ENCODE measurements at places on chromosomes 2 and 18.

DNA sequence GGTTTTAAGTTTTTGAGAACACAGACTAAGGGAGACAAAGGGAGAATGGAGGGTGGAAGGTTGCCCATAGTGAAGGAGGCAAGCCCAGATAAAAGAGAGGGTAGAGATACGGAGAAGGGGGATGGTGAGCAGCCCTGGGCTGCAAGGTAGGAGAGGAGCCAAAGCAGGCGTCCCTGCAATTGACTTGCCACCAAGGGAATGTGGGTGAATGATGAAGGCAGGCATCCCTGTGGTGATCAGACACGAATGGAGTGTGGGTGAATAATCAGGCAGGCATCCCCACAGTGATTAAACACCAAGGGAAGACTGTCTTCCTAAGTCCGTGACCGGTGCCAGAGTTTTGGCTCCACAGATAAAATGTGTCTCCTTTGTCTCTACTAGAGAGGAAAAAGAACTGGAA lies 16.5 kb upstream of the ALPK2 start:
- DNase-seq, result no peak

DNA sequence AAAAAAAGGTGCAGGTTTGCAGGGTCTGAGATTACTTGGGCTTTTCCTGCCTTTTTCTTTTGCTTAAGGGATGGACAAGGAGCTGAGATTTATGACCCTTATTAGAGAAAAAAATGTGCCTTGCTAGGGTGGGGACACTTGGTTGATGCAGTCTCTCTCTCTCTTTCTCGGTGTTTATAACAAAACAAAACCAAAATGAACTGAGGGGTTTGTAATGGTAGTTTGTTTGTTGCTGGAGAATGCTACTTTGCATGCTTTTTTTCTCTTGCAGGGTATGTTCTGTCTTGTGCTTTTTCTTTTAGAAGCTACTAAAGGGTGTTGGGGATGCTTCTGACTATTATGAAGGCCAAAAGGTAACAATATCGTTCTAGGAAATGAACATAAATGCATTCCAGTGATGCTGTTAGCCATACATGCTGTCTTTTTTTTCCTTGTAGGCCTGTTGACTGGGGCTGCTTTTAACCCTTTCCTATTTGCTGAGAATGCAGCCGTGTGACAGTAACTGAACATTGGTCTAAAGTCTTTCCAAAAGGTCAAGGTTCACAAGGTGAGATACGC lies 435 bp downstream of the ZNF532 start:
- DNase-seq, result no peak

DNA sequence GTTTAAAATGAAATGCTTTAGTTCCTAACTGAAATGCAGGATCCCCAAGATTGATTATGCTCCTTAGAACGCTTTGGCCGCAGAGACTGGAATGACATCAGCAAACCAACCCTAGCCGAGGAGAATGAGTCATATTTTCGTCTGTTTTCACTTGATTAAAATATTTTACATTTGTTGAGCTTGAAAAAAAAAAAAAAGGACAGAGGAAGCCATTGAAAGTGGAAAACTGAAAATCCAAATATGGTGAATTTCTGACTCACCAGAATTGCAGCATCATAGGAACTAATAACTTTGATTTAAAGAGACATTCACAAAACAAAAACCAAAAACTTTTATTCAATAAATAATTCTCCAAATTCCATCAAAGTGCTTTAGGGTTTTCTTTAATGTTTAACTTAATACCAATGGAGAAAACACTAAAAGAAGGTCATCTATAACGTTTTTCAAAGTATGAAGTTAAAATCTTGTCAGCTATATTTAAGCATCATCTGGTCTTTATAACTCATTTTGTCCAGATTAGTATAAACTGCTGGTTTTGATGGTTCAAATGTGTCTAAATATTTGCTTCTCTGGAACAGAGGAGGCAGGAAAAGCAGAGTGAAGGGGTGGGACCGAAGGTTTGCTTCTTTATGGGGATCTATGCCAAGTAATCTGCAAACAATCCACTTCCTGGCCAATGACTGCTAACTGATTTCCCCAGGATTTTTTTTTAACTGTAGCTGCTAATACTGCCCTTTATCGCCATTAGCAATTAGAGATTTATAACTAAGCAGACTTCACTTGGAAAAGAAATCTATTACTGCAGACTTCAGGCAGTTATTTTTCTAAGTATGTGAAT lies 30.9 kb upstream of the COL5A2 start:
- no peak for DNase-seq

- no peak for DNase-seq
Observed at GRCh38 chr2:230660294-230661060, 52.2 kb upstream of the CAB39 start.

GRCh38 chr2:36361396-36361795 lies 5.8 kb downstream of the CRIM1 start:
- no peak for DNase-seq

- no peak for DNase-seq
Observed at GRCh38 chr2:237452861-237453260, 34.2 kb upstream of the MLPH start.

DNA sequence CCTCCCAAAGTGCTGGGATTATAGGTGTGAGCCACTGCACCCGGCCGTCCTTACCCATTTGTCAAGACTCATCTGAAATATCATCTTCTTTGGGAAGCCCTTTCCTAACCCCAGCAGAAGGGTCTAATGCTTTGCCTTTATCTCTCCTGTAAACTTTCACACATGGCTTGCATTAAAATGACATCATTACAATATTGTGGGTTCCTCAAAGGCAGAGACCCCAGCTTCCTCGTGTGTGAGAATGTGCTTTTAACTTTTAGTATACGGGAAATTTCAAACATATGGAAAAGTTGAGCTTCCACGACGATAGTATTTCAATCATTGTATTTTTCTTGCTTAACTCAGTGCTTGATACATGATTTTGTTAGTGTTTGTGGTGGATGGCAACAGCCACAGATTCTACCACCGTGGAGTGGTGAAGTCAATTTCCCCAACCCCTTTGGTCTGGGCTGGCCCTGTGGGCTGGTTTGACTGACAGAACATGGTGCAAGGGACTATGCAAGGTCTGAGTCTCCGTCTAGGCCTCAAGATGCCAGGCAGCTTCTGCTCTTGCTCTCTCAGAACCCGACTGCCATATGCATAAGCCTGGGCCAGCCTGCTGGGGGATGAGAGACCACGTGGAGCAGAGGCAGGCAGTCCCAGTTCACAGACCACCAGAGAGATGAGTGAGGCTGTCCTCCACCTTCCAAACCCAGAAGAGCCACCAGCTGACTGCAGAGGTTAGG lies 39.9 kb downstream of the NGEF start:
- DNase-seq, result no peak

DNA sequence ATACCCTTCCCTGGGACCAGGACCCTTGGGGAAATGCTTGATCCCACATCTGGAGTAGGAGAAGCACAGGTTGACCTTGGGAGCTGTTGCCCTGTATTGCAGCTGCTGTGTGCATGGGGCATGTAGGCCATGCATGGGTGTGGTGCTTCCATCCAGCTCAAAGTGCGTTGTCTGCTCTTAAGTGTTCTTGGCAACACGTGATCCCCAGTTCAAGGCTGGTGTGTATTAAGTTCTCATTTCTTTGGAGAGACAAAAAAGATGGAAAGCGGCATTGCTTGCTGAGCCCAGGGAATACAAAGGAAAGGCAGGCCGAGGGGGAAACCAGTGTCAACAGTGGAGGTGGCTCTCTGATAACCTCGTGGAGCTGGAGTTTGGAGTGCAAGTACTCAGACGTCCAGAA lies 110.7 kb downstream of the RTP5 start:
- DNase-seq, result no peak

All from stimulated activated naive B cell treated with anti-CD40 and anti-IgM and Interleukin-4, amounts not matched to agents 10 μg/mL and 1 μg/mL and 100 μg/mL, for 72 hours (primary cell).